ENCODE measurements at places on chromosomes 11 and 22.

DNA sequence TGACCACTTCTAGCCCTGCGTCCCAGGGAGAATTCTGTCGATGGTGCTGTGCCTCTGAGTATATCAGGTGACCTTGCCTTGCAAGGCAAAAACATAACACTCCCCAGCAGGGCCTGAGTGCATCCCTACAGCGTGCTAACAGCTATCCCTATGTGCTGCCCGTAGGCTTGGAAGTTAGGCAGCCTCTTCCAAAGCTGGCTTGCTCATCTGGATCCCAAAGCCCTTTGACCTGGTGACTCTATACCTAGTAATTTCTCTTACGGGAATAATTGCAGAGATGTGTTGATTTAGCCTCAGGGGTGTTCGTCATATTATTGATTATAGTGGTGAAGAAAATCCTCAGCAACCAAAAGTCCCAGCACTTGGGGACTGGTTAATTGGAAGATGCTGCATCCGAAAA lies 32.6 kb upstream of the CRYBB3 start:
- no peak for DNase-seq

- no peak for DNase-seq
Measured at GRCh38 chr22:38735465-38736256, 20.1 kb downstream of the SUN2 start.

DNA sequence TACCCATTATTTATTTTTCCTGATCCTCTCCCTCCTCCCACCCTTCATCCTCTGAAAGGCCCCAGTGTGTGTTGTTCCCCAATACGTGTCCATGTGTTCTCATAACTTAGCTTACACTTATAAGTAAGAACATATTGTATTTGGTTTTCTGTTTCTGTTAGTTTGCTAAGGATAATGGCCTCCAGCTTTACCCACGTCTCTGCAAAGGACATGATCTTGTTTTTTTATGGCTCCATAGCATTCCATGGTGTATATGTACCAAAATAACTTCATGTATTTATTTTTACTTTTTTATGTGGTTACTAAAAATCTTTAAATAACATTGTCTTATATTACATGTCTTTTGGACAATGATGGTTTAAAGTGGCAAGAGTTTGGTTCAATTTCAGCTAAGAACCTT lies 15.2 kb downstream of the PDGFD start:
- no peak for DNase-seq

- no peak for DNase-seq
Measured at GRCh38 chr11:75918331-75918730, 103.3 kb downstream of the UVRAG start.

- no peak for DNase-seq
Measured at GRCh38 chr11:79512706-79513469, 72.1 kb upstream of the TENM4 start.

GRCh38 chr11:32255841-32256240 lies 165.0 kb downstream of the RCN1 start:
- no peak for DNase-seq

DNA sequence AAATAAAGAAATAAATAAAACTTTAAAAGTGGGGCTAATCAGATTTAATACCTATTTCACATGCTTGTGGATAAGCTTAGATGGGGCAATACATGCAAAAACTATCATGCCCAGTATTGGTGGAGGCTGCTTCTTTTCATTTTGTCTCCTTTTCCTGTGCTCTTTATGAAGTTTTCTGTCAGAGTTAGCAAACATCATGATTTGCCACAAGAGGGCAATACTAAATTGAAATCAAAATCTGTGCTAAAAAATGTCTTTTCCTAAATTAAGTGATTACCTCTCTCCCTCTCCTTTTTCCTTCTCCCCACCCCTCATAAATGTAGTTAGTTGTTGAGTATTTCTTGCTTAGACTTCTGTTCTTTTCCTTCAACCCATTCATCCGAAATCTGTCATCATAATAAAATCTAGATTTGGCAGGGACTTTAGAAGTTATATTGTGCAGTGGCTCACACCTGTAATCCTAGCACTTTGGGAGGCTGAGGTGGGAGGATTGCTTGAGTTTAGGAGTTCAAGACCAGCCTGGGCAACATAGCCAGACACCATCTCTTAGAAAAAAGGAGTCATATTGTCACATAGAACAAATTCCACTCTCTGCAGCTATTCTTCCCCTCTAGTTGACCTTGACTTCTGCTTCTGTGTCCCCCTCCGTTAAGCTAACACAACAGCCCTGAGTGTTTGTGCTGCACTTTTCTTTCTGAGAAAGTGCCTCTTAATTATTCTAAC lies 4.7 kb upstream of the ARHGAP42 start:
- DNase-seq, result no peak

GRCh38 chr11:61439615-61440014 lies 9.7 kb downstream of the SDHAF2 start:
- no peak for DNase-seq

- DNase-seq, result no peak
Measured at GRCh38 chr11:124329787-124330478, 9.9 kb upstream of the OR8D2 start.

- DNase-seq, result no peak
Measured at GRCh38 chr22:28139961-28140360, 220.9 kb upstream of the PITPNB start.

- DNase-seq, result no peak
Measured at GRCh38 chr11:114166897-114167323, 107.4 kb downstream of the ZBTB16 start.
